ENCODE measurements at places on chromosomes 5 and 9. TPM values are rescaled to one million over a fixed set of nuclear protein-coding genes. Genes with fewer than 3 reads are reported as not detected.

Gene UBE2QL1
- 0.77 TPM for total RNA-seq

Gene AIF1L
- 0.72 TPM for total RNA-seq

DNA sequence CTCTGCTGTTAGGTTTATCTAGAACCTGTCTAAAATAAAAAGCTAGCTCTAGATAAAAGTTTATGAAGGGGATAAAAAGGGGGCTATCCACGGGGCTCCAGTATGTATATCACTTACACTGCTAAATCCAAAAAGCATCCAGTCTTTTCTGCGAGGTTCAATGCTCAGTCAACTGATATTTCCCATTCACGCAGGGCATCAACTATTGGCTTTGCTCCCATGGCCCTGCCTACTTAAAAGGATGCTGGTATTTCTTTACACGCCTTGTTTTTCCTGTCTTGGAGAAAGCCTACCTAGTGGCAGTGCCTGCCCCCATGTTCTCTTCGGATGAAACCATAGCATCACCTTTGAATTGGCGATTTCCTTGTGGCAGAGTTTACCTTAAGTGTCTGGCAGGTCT lies 8.1 kb downstream of the SPRY4 start:
- H3K27me3 ChIP-seq: peaks cover 2% of the 10 kb centered on the region
- H3K36me3 ChIP-seq: no peaks in the 10 kb centered on the region
- peaks cover 27% of the 10 kb centered on the region for H3K4me1 ChIP-seq
- no peak overlapping the region for H3K4me3 ChIP-seq

GRCh38 chr9:37622462-37622861 lies 28.3 kb upstream of the FRMPD1 start:
- no peaks in the 10 kb centered on the region for H3K4me1 ChIP-seq
- H3K36me3 ChIP-seq: no peaks in the 10 kb centered on the region
- no peak for DNase-seq
- H3K27me3 ChIP-seq: peaks cover 17% of the 10 kb centered on the region

- no peak for DNase-seq
- no peak overlapping the region for H3K4me3 ChIP-seq
- no peaks in the 10 kb centered on the region for H3K4me1 ChIP-seq
- H3K27me3 ChIP-seq: no peaks in the 10 kb centered on the region
- H3K27ac ChIP-seq: no peak overlapping the region
These were observed 377.5 kb downstream of the MED10 start for GRCh38 chr5:6000867-6001266.

- H3K4me1 ChIP-seq: peaks cover 4% of the 10 kb centered on the region
- H3K4me3 ChIP-seq: no peak overlapping the region
- no peaks in the 10 kb centered on the region for H3K27me3 ChIP-seq
- no peak overlapping the region for H3K27ac ChIP-seq
- peaks cover 43% of the 10 kb centered on the region for H3K36me3 ChIP-seq
These were observed 21.9 kb upstream of the FBXW2 start for GRCh38 chr9:120815075-120815474.

DNA sequence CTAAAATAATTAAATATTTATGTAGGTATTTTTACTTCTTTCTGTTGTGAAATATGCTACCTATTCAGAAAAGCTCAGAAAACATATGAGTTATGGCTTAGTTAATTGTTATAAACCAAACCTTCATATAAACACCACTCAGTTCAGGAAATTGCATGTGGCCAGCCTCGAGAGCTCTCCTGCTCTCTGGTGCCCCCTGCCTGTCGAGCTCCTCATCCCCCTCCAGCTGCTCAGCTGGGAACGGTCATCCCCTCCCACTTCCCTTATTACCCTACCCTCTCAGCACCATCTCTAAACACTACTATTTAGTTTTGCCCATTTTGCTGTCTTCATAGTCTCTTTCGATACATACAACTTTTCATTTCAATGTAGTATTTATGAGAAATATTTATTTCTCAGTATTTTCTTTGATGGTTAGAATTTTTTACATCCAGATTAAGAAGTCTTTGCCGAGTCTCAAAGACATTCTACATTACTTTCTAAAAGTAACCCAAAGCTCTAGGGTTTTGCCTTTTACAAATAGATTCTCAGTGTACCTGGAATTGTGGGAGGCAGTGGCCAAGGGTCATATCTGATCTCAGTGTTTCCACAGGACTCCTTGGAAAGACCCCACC lies 51.2 kb upstream of the SEMA4D start:
- H3K27ac ChIP-seq: peak overlapping the region; percentile 62

DNA sequence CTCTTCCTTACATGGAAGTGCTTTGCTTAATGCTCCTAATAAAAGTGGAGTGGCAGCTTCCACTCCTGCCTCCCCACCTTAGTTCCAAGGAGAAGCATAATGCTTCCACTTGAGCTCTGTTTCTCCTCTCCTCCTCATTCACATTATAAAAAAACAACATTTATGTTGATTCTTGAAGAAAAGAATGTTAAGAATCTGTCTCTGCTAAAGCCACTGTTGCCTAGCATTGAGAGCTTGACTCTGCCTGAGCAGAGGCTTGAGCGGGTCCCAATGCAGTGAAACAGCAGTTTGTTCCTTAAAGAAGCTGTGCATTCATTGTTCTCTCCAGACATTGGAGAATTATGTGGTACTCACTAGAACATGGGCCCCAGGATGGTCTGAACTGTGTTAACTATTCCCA lies 101.5 kb upstream of the GHR start:
- DNase-seq: no peak
- H3K27ac ChIP-seq: no peak overlapping the region
- H3K4me1 ChIP-seq: peaks cover 1% of the 10 kb centered on the region
- H3K4me3 ChIP-seq: no peak overlapping the region
- no peaks in the 10 kb centered on the region for H3K36me3 ChIP-seq

GRCh38 chr5:123171259-123171658 lies 82.2 kb downstream of the PRDM6 start:
- H3K27me3 ChIP-seq: peaks cover 4% of the 10 kb centered on the region
- DNase-seq: no peak
- H3K36me3 ChIP-seq: no peaks in the 10 kb centered on the region
- H3K4me1 ChIP-seq: no peaks in the 10 kb centered on the region
- H3K4me3 ChIP-seq: no peak overlapping the region
- H3K27ac ChIP-seq: no peak overlapping the region

DNA sequence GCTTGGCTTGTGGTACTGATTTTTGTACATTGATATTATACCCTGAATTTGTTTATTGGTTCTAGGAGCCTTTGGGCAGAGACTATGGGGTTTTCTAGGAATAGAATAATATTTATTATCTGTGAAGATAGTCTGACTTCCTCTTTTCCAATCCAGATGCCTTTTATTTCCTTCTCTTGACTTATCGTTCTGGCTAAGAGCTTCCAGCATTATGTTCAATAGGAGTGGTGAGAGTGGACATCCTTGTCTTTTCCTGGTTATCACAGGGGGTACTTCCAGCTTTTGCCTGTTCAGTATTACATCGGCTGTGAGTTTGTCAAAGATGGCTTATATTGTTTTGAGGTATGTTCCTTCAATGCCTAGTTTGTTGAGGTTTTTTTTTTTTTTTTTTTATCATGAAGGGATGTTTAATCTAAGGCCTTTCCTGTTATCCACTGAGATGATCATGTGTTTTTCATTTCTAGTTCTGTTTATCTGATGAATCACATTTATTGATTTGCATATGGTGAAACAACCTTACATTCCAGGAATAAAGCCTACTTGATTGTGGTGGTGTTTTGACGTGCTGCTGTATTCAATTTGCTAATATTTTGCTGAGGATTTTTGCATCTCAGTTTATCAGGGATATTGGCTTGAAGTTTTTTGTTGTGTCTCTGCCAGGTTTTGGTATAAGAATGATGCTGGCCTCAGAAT lies 77.5 kb downstream of the CERT1 start:
- H3K36me3 ChIP-seq: peaks cover 20% of the 10 kb centered on the region
- no peak for DNase-seq
- H3K4me3 ChIP-seq: no peak overlapping the region

DNA sequence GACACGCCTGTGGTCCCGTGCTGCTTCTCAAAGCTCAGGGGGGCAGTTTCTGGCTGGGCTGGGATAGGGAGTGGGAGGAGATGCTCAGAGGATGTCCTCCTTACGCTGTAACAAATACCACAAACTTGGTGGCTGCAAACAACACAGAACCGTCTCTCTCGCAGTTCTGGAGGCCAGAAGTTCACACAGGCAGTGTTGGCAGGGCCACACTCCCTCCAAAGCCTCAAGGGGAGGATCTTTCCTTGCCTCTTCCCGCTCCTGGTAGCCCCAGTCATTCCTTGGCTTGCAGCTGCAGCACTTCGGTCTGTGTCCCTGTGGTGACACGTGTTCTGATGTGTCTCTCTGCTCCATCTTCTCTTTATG lies 10.4 kb upstream of the ORM1 start:
- H3K27me3 ChIP-seq: no peaks in the 10 kb centered on the region
- no peak overlapping the region for H3K4me3 ChIP-seq
- DNase-seq: no peak
- H3K36me3 ChIP-seq: no peaks in the 10 kb centered on the region
- no peak overlapping the region for H3K27ac ChIP-seq

DNA sequence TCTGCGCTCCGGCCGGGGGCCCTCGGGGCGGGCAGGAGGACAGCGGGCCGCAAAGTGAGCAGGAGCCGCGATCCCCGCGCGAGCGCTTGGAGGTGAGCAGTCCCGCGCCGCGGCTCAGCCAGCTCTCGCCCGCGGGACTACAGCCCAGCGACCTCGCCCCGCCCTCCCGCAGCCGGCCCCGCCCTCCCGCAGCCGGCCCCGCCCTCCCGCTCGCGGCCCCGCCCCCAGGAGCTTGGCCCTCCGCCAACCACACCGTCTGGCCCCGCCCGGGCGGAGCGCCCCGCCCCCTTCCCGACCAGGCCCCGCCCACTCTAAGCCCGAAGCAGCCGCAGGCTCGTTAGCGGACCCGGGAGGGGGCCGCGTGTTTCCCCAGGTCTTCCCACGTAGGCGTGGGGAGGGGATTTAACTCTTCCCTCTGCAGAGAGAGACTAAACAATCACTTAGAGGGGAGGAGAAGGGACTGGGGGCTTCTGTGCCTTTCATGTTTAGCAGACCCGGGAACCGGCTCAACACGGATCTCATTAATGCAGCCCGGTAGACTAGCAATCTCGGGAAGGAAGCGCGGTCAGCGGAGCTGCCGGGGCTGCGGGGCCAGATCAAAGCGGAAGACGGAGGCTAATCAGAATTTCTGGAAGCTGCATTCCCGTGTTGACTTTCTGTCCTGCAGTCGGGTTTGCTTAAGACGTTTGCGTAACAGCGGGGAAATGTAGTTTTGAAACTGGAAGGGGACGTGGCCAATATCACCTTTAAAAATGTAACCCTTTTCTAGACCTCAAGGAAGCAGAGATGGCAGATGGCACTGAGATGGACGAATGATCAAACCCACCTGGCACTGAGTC lies at the start of gene MYO10:
Gene MYO10, minus strand, starts transcription at position 139 of the 839 bp plus-strand sequence. CDS start 480 bp downstream, outside the sequence.
- H3K4me1 ChIP-seq: peaks cover 8% of the 10 kb centered on the region
- H3K27me3 ChIP-seq: peaks cover 68% of the 10 kb centered on the region
- peak within 1 kb of the TSS; percentile 84 for H3K4me3 ChIP-seq
- H3K27ac ChIP-seq: peak within 1 kb of the TSS; percentile 36

- no peak overlapping the region for H3K27ac ChIP-seq
- no peaks in the 10 kb centered on the region for H3K36me3 ChIP-seq
- no peak overlapping the region for H3K4me3 ChIP-seq
- peaks cover 7% of the 10 kb centered on the region for H3K27me3 ChIP-seq
- H3K4me1 ChIP-seq: no peaks in the 10 kb centered on the region
These were observed 12.0 kb downstream of the ABLIM3 start for GRCh38 chr5:149153193-149153750.
